ENCODE measurements at places on chromosomes 5 and 9.

DNA sequence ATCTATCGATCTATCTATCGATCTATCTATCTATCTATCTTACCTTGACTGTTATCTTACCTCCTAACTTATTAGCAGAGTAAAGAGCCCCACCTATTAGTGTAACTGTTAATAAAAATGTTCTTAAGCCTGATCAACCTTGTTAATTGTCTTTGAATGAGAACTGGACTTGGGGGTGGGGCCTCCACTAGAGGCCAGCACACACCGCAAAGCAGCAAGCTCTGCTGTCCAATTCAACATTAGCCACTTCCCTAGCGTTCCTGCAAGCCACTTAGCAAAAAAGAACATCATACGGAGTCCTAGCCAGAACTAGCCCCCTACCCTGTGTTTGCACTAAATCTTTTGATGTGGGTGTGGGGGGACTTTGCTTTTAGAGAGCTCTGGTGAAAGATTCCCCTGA, 515.8 kb downstream of the KDM4C start:
- no peak for DNase-seq

DNA sequence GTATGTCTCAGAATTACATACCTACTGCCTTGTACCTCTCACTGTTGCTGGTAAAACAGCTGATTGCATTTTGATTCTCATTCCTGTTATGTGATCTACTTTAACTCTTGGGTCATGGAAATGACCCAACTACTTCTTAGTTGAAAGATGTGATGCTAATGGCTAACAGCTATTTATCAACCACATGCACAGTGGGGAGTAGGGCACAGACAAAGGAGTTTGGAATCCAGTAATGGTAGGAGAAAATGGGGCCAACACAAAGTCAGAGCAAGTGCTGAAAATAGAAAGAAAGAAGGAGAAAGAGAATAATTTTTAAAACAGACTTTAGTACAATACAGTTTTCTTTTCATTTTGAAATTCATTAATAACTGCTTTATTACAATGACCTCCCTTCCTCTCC, 241.0 kb downstream of the PTPRD start:
- DNase-seq = no peak

- DNase-seq = no peak
These were observed 120.6 kb downstream of the TTLL11 start for GRCh38 chr9:121972501-121972981.

DNA sequence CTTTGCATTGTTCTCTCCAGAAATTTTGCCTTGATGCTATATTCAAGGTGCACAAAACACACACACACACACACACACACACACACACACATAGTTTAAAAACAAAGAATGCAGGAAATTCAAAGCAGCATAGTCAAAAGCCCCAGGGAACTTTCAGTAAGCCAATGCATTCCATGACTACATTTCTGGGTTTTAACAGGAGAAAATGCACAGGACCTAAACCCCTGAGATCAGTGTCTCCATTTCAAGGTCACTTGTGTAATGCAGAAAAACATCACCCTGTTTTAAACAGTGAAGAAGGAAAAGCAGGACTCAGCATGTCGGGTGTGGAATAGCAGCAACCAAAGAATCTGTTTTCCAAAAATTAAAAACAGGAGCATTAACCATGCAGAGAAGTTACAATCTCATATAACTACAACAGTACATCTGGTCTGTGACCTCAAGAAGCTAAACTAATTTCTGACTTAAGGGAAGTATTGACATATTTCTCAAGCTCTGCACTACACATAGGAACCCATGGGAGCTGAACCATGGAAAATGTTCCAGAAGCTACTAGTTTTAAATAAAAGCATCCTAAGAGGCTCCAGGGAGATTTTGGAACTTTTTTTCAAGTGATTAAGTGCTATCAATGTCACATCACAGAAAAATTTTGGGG, 296.7 kb downstream of the HINT1 start:
- no peak for DNase-seq

GRCh38 chr9:15349892-15350761, 43.1 kb upstream of the TTC39B start:
- no peak for DNase-seq

DNA sequence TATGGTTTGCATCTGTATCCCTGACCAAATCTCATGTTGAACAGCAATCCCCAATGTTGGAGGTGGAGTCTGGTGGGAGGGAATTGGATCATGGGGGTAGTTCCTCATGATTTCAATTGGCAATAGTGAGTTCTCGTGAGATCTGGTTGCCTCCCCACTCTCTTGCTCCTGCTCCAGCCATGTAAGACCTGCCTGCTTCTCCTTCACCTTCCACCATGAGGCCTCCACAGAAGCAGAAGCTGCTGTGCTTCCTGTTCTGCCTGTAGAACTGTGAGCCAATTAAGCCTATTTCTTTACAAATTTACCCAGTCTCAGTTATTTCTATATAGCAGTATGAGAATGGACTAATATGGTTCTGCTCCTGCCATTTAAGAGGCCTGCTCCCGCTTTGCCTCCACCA, 32.9 kb downstream of the SCAI start:
- DNase-seq = no peak

GRCh38 chr9:89603767-89604665, 796 bp upstream of the GADD45G start:
- DNase-seq = peak; percentile 75

DNA sequence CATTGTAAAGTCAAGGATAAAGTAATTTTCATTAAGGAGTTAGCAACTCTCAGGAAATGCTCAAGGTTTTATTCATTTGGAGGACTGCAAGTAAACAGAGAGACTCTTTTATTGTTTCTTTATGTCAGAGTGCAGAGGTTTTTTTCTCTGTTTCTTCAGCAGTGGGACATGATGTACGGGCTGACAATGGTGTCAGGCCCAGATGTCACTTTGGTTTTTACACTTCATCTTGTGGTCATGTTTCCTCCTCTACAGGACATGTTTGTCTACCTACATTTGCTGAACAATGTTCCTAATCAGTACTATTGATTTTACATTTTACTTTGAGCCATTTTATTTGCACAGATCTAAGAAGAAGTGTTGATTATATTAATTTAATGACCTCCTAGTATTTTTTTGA, 72.8 kb upstream of the PARP8 start:
- no peak for DNase-seq

Data from right atrium auricular region (tissue), 2 donors.